AG04450 (cell line): ENCODE measurements at places on chromosomes 6 and 20. TPM values are rescaled to one million over a fixed set of nuclear protein-coding genes. Genes with fewer than 3 reads are reported as not detected.

DNA sequence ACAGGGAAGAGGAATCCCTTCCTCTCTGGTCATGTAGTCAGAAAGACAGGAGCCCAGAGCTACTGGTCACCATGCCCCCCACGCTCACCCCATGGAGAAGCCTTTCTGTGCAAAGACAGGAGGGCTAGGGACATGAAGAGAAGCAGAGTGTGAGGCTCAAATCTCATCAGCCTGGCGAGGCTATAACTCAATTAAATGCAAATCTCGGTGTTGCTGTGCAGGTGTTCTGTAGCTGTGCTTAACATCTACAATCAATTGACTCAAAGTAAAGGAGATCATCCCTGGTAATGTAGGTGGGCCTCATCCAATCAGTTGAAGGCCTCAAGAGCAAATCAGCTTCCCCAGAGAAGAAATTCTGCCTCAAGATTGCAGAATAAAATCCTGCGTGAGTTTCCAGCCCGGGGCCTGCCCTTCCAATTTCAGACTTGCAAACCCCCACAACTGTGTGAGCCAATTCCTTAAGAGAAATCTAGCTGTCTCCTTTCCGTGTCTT lies 64.4 kb downstream of the CHMP4B start:
- DNase-seq: no peak

DNA sequence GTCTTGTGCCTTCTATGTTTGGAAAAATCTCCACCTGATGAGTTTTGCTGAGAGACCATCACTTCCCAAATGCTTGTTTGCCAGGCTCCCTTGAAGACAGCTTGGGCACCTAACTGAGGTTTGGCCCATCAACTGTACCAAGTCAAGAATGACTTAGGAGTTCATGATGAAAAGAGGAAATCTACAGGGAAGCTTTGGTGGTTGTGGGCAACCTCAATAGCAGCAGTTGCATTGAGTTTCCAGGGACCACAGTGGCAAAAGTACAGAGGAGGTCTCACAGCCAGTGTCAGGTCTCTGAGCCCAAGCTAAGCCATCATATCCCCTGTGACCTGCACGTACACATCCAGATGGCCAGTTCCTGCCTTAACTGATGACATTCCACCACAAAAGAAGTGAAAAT lies 49.7 kb upstream of the PHACTR1 start:
- no peak for DNase-seq

DNA sequence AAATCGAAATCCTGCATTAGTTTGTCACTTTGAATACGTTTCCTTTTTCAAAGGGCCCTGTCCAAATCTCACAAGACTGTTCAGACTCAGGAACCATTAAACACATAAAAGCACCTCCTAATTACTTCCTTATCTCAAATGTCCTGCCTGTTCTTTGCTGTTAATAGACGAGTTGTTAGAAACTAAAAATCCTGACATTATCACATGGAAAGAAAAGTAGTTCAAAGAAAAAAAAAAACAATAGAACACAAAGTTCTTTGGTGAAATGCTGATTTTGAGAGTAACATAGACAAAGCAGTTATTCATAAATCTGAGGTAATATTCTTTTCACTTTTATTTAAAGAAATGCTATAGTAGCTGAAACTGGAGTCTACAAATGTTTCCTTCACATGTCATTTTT lies 12.1 kb upstream of the TAB2 start:
- no peak for DNase-seq

- no peak for DNase-seq
Measured at GRCh38 chr20:40451552-40451951, 237.5 kb downstream of the MAFB start.

GRCh38 chr6:142251930-142252445 lies 49.8 kb upstream of the ADGRG6 start:
- DNase-seq: no peak

- DNase-seq: no peak
Measured at GRCh38 chr6:124684621-124685020, 277.6 kb upstream of the RNF217 start.

DNA sequence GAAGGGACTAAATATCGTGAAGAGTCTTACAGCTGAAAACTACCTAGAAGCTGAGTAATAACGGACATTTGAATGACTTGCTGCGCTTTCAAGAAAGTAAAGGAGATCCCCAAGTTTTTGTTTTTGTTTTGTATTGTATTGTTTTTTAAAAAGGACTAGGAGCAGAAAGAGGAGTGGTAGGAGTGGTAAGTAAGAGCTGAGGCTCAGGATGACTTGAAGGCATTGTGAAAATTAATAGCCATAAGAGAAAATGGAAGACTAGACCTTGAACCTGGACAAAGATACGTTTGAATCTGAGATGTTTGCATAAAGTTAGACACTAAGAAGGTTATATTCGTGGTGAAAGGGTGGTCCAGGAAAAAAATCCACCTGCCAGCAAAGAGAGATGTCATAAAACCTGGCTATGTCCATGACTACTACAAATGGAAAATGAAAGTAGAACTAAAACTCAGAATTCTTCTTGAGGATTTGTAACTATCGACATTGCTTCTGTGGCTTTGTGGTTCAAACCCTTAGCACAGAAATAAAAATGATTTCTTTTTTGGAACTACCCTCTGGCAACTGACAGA lies 824.8 kb upstream of the FLRT3 start:
- no peak for DNase-seq

DNA sequence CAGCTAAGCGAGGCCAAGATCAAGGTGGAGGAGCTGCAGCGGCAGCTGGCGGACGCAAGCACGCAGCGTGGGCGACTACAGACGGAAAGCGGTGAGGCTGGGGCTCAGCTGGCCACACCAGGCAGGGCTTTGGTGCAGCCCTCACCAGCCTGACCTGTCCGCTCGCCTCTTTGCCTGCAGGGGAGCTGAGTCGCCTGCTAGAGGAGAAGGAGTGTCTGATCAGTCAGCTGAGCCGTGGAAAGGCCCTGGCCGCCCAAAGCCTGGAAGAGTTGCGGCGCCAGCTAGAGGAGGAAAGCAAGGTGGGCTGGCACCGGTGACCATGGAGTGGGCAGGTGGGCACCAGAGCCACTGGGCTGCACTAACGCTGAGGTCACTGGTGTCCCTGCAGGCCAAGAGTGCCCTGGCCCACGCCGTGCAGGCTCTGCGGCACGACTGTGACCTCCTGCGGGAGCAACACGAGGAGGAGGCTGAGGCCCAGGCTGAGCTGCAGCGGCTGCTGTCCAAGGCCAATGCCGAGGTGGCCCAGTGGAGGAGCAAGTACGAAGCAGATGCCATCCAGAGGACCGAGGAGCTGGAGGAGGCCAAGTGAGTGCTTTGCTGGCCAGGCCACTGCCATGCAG lies 42.8 kb downstream of the MYH7B start:
- DNase-seq: no peak

GRCh38 chr6:108102965-108103364 lies 28.4 kb upstream of the OSTM1 start:
- no peak for DNase-seq

GRCh38 chr6:14425805-14426204 lies 308.2 kb downstream of the CD83 start:
- no peak for DNase-seq

DNA sequence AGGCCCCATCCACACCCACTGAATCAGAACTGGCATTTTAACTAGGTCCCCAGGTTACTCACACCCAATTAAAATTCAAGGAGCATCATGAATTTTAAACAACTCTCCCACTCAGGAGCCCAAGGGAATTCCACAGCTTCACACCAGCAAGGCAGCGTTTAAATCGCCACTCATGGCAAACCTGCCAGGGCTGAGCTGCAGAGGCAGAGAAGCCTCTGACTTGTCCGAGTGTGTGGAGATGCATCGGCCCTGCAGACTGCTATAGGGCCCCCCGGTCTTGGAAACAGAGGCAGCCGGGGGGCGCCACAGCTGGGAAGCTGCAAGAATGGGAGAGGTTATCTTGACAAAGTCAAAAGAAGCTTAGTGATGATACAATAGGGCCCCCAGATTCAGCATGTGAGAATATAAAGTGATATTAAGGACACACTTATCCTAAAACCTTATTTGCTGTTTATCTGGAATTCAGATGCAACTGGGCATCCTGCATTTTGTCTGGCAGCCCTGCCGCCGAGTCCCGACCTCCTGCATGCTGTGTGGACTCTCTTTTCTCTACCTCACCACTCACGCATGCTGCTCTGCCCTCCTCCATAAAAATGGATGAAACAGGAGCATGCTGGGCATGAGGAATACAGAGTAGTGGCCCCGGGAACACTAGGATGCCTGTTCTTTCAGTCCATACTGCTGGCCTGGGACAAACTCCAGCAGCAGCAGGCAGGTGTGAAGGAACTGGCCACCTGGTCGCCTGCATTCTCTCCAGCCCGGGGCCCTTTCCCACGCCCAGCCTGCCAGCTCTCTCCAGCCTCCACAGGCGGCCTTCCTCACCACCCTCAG lies 126.1 kb downstream of the PXDC1 start:
- DNase-seq: no peak

- no peak for DNase-seq
Measured at GRCh38 chr20:34834459-34834893, 9.0 kb upstream of the NCOA6 start.

DNA sequence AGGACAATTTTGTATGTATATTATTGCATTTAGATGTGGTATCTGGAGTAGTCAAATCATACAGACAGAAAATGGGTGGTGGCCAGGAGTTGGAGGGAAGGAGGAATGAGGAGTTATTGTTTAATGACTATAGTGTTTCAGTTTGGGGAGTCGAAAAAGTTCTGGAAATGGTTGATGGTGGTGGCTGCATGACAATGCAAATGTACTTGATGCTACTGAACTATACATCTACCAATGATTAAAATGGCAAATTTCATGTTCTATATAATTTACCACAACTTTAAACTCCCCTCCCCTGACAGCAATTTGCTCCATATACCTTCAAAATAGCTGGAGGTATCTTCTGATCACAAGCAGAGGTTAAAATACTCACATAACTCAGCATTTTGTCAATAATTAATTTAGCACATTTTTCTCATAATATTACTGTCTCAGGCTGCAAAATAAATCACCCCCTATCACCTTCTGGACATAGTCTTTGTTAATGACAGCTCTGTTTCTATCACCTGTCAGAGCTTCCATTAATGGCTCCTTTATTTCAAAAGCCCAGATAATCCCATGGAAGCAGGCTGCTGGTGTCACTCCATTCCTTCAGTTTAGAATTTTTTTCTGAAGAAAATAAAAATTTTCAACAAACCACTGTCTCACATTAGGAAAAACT lies 25.7 kb upstream of the RHAG start:
- DNase-seq: no peak

DNA sequence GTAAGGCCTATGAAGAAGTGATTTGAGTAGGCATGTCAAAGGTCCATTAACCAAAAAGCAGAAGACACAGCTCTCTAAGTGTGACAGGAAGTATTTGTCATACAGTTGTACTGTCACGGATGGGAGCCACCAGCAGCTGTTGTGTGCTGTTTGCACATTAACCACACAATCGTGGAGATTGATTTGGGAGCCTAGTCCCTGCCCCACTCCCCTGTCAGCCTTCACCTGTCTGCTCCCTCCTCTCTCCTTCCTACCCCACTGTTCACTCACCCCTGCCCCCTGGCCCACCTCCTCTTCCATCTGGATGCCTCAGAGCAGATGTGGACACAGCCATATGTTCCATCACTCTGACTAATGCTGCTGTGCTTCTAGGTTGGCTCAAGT lies 124.7 kb upstream of the SPACA1 start:
- no peak for DNase-seq

DNA sequence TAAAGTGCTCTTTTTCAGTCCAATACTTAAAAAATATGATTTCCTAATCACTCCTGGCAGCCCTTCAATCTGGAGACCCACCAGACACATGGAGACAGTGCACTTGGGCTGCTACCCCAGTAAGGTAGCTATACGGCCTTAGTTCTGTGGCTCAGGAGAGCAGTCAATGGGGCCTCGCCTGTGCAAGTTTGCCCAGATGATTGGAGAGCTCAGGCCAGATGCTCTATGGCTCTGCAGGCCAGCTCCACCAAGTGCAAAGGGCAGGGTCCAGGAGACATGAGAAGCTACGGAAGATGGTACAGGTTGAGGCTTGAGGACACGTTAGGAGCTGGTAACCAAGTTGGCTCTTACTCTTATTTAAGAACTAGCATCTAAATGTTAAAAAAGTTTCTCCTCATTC lies 30.7 kb downstream of the STK38 start:
- no peak for DNase-seq

DNA sequence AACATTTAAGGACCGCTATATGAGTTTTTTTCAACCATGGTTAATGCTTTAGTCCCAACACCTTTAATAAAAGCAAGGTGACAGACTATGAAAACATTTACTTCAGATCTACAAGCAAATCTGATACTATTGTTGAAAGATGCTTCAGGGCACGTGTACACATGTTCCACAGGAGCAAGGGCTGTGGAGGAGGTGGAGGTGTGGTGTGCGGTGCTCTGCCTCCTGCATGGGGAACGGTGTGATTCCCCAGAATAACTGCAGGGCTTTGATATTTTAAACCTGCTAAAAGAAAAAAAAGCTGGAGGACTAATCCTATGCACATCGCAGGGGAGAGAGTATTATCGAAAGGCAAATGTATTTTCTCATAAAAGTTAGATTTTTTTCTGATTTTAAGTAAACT lies 188.1 kb upstream of the CEP162 start:
- no peak for DNase-seq

DNA sequence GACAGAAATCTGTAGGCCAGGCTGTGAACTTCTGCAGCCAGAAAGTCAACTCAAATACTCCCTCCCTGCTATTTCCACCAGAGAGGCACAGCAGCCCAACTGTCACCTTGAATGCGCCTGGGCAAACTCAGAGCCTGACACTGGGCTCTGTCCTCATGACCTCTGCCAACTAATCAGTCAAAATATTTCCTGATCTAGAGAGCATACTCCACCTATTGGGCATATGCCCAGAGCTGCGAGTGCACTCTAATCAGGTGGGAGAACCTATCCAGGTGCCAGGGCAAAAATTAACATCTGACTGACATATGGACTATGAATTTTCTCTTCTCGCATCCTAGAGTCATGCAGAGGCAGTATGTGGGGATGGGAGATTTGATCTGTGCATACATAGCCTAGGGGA lies 406.3 kb upstream of the RUNX2 start:
- no peak for DNase-seq

GRCh38 chr6:43373252-43373875 lies 3.9 kb upstream of the ZNF318 start:
- no peak for DNase-seq

- DNase-seq: peak; percentile 37
Measured at GRCh38 chr20:32439132-32439829, 81.2 kb downstream of the ASXL1 start.

CDSN gene
- polyA plus RNA-seq: not detected in 2 replicates

DZANK1 gene
- 1.8 TPM in 2 replicates for polyA plus RNA-seq

SYCP2 gene
- polyA plus RNA-seq: 0.24 and 0.25 TPM in 2 replicates

NR2E1 gene
- polyA plus RNA-seq: not detected in 2 replicates

FOXF2 gene
- polyA plus RNA-seq: 17.3 TPM in 2 replicates

TRIM15 gene
- not detected in 2 replicates for polyA plus RNA-seq

MAPK13 gene
- polyA plus RNA-seq: 3.8 and 4.0 TPM in 2 replicates
